CD4-positive, alpha-beta T cell treated with Interleukin-1 beta for 1 hour (primary cell): ENCODE measurements at places on chromosomes 12 and 14.
A peak's percentile ranks its signal among the peaks of the same experiment; 100 is the strongest.

DNA sequence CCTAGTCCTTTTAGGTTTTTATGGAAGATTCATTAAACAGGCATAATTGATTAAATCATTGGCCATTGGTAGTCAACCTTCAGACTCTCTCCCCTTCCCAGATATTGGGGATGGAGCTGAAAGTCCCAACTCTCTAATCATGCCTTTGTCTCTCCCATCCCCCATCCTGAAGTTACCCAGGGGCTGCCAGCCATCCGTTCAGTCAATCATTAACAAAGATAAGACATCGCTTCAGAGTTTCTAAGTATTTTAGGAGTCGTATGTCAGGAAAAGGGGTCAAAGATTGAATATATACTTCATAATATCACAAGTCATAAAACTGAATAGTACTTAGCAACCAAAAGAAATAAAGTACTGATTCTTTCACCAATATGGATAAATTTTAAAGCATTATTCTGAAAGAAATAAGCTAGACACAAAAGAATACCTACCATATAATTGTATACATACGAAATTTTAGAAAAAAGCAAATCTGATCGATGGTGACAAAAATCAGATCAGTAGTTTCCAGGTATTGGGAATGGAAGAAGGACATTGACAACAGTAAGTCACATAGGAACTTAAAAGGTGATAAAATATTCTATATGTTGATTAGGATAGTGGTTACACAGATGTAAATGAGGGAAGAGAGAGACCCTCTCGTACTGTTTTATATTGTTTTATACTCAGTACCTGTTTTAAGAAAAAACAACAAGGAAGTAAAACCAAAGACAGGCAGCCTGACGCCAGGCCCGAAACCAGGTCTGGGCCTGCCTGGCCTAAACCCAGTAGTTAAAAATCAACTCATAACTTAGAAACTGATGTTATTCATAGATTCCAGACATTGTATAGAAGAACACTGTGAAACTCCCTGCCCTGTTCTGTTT, 414.4 kb downstream of the DAD1 start:
- no peak for DNase-seq

DNA sequence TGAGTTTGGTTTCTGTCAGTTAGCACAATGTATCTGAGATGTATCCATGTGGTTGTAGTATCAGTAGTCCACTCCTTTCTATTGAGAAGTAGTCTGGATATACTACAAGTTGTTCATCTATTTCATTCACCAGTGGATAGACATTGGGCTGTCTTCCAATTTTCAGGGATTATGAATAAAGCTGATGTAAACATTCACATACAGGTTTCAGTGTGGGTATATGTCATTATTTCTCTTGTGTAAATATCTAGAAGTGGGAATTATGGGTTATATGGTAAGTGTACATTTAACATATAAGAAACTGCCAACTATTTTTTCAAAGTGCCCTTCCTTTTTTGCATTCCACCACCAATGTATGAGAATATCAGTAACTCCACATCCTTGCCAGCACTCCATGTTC, 35.9 kb downstream of the PHLDA1 start:
- DNase-seq: no peak

- no peak for DNase-seq
Observed at GRCh38 chr12:24562771-24563431, 386.0 kb downstream of the BCAT1 start.

GRCh38 chr12:47717443-47718193, 7.7 kb downstream of the ENDOU start:
- DNase-seq: peak; percentile 63

- no peak for DNase-seq
Observed at GRCh38 chr12:93743999-93744689, 67.0 kb downstream of the CRADD start.

DNA sequence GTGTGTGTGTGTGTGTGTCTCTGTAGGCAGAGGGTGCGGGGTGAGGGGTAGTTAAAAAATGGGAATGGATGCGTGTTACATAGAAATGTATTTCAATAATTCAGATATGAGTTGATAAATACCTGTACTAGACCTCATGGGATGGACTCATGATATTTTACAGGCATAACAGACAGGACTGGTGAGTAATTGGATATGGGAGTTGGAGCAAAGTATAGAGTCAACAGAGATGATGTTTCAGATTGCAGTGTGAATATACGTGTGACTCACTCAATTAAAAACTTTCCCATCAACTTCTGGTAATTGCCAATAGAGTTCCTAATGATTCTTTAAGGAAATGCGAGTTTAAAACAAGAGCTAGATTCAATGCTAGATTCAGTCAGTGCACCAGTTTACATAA, 711.9 kb downstream of the C12orf50 start:
- DNase-seq: no peak

DNA sequence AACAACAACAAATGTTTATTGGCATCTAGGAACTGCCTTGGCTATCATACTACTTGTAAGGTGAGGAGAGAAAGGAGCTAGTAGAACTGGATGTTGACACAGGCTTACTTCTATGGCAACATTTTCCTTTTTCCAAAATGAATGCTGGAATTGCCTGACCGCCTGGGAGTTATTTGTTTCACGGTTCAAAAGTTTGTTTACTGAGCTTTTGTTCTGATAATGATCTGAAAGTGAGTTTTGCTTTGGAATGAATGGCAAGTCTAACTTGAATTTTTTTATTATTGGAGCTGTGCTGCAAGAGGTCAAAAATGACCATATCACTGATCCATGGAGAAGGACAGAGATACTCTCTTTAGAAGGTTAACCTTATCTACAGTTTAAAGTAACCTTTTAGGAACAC, 183.5 kb upstream of the CAND1 start:
- no peak for DNase-seq

DNA sequence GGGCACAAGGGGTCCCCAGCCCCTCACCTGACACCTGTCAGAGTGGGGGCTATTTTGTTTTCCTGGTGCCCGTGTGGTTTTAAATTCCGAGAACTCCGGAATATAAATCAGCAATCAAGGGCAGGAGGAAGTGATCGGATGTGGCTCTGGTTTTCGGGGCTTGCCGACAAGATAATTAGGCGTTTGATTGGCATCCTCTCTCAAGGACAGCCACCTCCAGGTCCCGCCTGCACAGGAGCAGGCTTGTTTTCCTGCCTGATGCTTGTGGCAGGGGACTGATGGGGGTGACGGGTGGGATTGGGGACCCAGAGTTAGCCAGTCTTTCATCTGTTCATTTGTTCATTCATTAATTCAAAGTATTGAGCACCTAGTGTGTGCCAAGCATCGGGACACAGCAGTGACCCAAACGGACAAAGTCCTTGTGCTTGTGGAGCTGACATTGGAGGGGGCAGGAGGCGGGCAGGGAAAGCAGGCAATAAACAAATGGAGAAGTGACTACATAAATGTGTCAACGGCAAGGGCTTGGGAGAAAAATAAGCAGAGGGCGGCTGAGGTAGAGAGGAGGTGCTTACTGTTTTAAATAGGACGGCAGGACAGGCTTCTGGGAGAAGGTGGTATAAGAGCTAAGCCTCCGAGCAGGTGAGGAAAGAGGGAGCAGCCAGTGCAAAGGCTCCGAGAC, 166.5 kb downstream of the PHETA1 start:
- DNase-seq: no peak

DNA sequence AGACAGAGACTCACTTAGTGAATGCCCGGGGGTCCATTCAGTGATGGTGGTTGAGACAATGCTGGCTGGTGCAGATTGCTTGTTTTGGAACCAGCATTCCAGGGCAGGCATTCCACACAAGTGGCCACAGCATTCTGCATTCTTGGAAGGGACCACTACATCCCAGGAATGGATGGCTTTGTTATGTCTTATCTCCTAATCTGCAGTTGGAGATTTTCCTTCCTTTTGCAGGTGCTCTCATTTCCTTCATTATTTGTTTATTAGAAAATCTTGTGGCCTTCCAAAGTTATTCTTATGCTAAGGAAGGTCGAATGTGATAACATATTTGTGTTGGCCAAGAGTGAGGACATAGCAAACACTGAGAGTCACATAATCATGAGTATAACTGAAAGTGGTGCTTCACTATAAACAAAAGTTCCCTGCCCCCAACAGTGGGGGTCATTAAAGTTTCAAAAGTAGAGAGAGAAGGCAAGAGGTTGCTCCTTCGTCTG, 66.0 kb downstream of the BMP4 start:
- no peak for DNase-seq

- DNase-seq: no peak
Observed at GRCh38 chr14:97380539-97380941, 583.4 kb downstream of the VRK1 start.

DNA sequence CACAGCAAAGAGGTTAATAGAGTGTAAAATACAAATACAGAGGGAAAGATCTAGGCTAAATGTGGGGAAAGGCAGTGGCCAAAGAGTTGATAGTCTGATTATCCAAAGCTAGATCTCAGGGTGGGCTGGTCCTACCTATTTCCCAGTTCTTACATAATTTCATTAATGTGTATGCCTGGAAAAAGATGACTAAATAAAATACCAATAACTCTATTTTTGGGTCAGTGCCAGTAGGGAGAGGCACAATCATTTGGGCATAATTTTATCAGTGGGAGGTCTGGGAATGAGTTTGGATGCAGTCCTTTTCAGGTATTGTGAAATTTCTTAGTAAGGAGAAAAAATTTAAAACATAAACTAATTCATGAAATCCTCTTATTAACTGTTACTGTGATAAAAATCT, 30.6 kb upstream of the CLEC14A start:
- DNase-seq: no peak

- DNase-seq: no peak
Observed at GRCh38 chr12:78683031-78683430, 181.5 kb upstream of the SYT1 start.

DNA sequence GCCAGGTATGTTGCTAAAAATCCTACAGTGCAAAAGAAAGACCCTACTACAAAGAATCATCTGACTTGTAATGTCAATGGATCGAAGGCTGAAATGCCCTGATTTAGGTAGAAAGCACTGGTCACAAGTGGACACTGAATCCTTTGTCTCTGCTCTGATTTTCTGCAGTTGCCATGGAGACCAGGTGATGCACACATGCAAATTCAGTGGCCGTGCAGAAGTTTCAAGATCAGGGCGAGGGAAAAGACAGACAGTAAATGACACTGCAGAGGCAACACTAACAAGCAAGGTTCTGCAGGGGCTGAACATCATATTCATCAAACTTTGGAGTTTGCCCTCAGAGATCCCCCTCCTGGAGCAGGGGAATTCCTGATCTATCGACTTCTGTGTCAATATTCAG, 370.3 kb upstream of the TMEM132C start:
- no peak for DNase-seq

DNA sequence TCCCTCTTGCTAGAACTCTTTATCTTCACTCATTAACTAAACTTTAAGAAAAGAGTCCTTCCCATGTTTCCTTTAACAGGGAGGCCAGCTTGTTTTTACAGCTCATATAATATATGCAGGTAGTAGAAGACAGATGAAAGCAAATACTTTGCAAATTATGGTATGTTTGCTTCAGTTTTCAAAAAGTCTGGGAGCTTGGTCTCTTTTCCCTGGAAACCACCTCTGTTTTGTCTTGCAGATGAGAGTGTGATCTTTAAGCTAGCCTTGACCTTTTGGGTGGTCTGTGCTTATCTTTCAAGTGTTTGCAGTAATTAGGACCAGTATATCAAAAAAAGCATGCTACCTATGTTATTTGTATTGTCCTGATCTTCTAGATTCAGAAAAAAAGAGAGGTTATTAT, 62.7 kb downstream of the ERC1 start:
- DNase-seq: no peak

DNA sequence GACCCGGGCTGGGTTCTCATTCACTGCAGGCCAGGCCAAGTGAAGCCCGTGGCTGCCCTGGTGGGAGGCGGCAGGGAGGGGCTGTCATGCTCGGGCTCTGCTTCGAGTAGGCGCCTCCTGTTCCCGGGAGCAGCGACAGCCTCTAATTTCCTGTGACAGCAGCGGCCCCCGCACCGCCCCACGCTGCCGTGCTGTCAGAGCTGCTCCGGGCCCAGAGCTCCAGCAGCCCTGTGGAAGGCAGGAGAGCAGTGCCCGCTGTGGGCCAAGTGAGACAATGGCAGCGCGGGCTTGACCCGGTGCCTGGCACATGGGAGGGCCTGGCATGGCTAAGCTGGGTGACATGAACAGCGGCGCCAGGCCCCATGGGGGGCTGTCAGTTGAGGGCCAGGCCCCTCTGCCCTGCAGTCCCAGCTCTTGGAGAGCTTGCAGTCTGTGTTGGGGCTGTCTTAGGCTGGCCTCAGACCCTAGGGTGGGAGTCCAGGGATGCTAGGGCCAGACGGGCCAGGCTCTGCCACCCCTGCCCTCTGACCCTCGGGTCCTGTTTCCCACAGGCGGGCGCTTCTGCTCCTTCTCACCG, 5.1 kb downstream of the TRMT61A start:
- no peak for DNase-seq

DNA sequence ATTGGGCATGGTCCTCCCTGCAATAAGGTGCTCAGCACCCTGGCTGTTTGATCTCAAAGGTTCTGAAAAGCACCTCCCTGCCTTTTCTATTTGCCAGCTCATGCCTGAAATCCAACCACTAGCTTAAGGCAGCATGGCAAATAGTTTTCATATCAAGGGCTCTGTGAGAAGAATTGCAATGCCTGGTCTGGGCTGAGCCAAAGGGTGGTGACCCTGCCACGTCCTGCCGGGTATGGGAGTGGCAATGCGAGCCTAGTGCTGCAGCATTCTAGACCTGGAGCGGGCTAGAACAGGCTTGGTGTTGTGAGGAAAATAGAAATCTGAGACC, 2.3 kb upstream of the SCNN1A start:
- DNase-seq: no peak

GRCh38 chr12:97960741-97961608, 498.4 kb downstream of the RMST start:
- no peak for DNase-seq

- no peak for DNase-seq
Observed at GRCh38 chr14:105439710-105440553, 20.3 kb downstream of the MTA1 start.

DNA sequence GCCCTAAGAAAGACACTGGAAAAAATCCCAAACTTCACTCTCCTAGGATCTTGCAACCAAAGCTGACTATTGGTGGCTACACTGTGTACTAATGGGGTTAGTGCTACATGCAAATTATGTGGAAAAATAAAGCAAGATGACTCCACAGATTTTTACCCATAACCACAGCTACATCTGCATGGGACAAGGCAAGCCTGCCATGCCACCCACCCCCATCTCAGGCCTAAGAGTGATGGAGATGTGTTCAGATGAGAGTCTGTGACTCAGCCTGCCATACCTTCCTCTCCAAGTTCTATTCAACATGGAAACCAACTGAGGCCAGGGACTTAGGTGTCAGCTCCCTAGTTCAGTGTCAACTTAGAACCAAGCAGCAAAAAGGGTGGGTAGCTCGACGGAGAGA, 206.2 kb downstream of the PELI2 start:
- DNase-seq: no peak

- DNase-seq: no peak
Observed at GRCh38 chr12:96774496-96775256, 132.4 kb upstream of the NEDD1 start.

DNA sequence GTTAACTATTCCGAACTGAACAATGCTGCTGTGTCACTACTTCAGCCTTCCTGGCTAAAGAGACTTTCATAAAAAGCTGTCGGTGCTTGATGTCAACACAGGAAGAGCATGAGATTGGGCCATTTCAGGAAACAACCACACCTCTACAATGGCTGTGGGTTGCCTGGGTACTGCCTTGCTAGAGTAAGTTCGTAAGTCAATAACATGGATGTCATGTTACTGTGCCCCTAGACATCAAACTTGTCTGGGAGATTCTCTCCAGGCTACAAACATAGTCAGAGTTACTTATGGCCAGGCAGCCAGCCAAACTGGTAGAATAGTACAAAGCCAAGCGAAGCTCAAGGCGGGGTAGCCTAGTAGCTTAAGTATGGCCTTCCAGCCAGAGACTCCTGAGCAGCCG, 23.1 kb downstream of the MAX start:
- DNase-seq: no peak

- DNase-seq: no peak
Observed at GRCh38 chr12:12331896-12332295, 18.1 kb downstream of the MANSC1 start.

GRCh38 chr14:69263364-69263763, 3.4 kb downstream of the GALNT16 start:
- DNase-seq: no peak
